ENCODE measurements at places on chromosomes 3 and 15.

DNA sequence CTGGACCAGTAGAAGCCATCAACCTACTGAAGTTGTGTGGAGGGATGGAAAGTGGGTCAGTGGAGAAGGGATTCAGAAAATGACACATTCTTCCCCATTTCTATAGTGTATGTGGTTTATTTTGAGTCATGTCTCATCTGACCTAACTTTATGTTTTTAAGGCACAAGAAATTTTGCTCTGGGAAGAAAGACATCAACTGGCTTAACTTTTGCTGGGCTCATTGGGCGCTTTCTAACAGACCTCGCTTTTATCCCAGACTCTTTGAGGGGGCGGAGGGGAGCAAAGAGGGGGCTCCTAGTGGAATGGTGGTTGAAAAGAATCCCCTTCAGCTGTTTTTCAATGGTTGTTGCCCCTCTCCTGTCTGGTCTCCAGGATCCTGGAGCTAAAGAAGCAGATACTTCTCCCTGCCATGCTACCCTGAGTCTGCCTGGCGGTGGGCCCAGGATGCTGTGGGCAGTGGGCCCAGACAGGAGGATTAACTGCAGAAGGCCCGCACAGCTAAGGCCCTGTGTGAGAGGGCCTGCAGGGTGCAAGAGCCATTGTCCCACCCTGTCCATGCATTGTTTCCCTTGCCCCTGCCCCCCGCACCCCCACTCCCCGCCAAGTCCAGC, 14.5 kb downstream of the CSRNP1 start:
- DNase-seq: no peak
- no peak overlapping the region for H3K27ac ChIP-seq

GRCh38 chr15:86915811-86916331, 836.2 kb downstream of the AGBL1 start:
- no peak overlapping the region for H3K4me3 ChIP-seq
- no peaks in the 10 kb centered on the region for H3K36me3 ChIP-seq
- peak; percentile 24 for DNase-seq
- H3K4me1 ChIP-seq: peaks cover 16% of the 10 kb centered on the region

- no peaks in the 10 kb centered on the region for H3K36me3 ChIP-seq
- H3K4me1 ChIP-seq: peaks cover 9% of the 10 kb centered on the region
- DNase-seq: no peak
- no peak overlapping the region for H3K27ac ChIP-seq
These were observed 77.4 kb downstream of the VPS8 start for GRCh38 chr3:184889312-184889904.

- H3K36me3 ChIP-seq: no peaks in the 10 kb centered on the region
- no peaks in the 10 kb centered on the region for H3K4me1 ChIP-seq
- H3K27ac ChIP-seq: no peak overlapping the region
- no peaks in the 10 kb centered on the region for H3K27me3 ChIP-seq
- no peak for DNase-seq
- no peak overlapping the region for H3K4me3 ChIP-seq
These were observed 346.8 kb upstream of the ZNF717 start for GRCh38 chr3:76132154-76132470.

GRCh38 chr15:29704950-29705597, 117.2 kb downstream of the TJP1 start:
- peaks cover 17% of the 10 kb centered on the region for H3K36me3 ChIP-seq
- no peak overlapping the region for H3K27ac ChIP-seq
- no peak overlapping the region for H3K4me3 ChIP-seq
- H3K4me1 ChIP-seq: peaks cover 4% of the 10 kb centered on the region
- DNase-seq: no peak
- no peaks in the 10 kb centered on the region for H3K27me3 ChIP-seq
